ENCODE measurements at places on chromosomes 6 and 20.

GRCh38 chr6:116073765-116074440, 13.2 kb upstream of the FRK start:
- DNase-seq, result no peak

DNA sequence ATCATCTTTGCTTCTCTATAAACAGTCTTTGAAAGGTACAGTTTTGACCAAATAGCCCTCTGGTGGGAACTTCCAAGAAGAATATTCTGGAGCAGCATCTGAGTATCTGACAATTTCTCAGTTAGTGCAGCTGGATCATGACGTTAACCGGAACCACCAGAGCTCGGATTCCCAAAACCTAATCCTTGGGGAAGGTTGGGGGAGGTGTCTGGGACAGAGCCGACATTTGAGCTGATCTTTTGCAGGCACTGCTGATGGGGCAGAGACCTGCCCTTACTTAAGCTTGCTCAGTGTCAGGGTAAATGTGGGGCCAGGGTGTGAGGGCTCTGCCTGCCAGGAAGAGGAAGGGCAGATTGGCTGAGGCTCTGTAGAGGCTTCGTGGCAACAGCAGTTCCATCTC, 416.6 kb downstream of the DHX35 start:
- no peak for DNase-seq

DNA sequence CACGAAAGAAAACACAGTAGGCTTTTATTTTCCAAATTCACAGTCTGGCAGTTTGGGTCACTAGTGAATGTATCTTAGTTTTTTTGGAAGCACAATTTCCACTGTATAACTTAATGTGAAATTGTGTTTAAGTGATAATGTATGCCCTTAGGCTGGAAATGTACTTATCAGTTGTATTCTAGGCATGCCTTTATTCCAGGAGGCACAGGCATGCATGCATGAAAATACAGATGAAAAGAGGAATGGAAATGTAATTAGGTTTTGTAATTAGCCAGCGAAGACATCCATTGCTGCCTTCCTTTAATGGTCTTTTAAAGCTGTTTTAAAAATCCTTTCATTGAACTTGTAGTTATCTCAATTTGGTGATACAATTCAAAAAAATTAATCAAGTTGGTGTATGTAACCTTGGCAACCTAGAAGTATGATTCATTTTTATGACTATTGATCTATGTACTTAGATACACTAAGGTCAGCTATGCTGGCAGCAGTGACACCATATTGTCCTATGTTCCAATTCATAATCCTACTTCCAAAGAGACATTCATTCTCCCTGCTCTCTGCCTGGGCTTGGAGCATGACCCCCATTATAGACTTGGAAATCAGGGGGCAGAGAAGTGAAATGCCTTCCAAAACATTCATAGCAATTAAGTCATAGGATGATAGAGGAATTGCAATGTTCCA, 73.1 kb downstream of the SNAP25 start:
- DNase-seq, result no peak

DNA sequence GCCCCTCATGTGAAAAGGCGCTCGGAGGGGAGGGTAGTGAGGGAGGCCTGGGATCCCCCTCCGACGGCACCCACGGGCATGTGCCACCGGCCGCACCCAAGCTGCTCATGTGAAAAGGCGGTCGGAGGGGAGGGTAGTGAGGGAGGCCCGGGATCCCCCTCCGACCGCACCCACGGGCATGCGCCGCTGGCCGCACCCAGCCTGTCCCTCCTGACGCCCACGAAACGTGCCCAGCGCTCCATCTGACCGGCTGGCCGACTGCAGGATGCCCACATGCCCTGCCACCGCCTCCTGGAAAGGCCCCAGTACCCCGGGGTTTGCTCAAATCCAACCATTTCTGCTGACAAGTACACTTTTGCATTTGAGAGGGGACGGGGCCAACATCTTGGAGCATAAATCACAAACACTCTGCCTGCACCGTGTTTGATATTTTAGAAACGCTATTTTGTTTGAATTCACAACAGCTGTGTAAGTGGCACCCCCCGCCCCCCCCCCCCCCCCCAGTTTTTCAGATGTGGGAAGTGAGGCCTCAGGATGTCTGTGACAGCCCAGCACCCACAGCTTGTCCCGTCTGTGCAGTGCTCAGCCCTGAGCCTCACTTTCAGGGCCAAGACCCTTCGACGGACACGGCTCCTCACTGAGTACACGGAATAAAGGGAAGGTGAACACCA, 34.1 kb downstream of the SLC2A4RG start:
- DNase-seq, result no peak

All from stromal cell of bone marrow (primary cell).